ENCODE measurements at places on chromosomes 6 and 20. TPM values are rescaled to one million over a fixed set of nuclear protein-coding genes. Genes with fewer than 3 reads are reported as not detected.

PAX1 gene
- not detected for total RNA-seq

PLEKHG1 gene
- 5.3 TPM for total RNA-seq

DNA sequence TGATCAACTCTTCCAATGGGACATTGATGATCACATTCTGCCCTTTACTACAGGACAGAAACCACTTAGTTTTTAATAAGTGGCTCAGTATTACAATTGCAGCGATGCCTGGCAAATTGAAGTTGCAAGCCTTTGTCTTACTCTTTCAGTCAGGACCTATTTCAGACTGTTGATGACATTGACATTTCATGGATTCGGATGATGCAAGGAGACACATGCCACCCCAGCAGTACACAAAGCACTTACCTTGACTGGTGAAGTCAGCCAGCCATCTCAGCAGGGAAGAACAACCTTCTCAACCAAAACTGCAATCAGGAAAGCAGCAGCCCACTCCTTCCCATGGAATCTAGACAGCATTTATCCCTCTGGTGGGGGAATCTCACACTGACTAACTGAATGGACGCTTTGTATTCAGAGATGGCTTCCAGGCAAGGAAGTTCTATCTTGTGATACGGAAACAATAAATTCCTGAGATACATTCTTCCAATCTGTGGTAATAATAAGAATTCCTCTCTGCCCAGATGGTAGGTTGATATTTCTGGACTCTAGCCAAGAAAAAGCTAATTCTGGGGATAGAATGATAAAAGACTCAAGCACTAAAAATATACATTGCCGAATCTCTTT lies 24.8 kb downstream of the NFYA start:
- no peak overlapping the region for H3K4me3 ChIP-seq
- H3K27ac ChIP-seq: no peak overlapping the region
- peaks cover 15% of the 10 kb centered on the region for H3K4me1 ChIP-seq
- peaks cover 13% of the 10 kb centered on the region for H3K36me3 ChIP-seq
- DNase-seq: no peak
- H3K27me3 ChIP-seq: no peaks in the 10 kb centered on the region

DNA sequence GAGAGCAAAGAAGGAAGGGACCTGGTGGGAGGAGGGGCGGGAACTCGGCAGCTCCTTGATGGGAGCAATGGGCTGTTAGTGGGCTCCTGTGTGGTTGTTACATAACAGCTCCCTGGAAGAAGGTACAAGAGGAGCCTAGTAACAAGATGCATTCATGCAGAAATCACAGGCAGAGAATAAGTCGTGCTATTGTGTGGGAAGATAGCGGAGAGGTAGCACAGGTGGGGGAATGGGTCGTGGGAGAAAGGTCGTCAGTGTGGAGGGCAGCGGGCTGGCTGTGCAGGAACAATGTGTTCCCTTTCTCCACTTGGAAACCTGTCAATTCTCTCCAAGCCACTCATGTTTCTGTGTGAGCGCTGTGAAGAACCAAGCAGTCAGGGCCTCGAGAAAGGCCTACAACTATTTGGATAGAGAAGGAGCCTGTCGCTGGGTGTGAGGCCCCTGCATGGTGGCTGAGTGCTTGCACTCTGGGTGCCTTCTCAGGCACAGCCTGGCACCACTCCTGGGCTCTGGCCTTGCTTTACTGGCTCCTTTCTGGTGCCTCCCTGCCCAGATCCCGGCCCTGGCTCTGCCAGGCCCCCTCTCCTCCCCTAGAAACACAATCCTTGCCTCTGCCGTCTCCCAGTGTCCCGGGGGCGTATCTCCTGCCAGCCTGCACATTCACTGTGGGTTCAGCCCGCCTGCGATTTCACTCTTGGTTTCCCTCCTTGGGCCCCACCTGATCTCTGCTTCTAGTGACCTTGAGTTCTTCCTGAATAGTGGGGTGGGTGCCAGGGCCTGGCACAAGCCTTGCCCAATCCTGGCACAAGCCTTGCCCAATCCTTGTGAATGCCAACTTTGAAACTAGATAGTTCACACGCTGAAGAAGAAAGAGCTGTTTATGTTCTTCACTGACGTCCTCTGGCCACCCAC lies 7.4 kb upstream of the FGD2 start:
- peaks cover 5% of the 10 kb centered on the region for H3K27me3 ChIP-seq
- H3K27ac ChIP-seq: no peak overlapping the region
- no peak overlapping the region for H3K4me3 ChIP-seq
- no peaks in the 10 kb centered on the region for H3K4me1 ChIP-seq
- DNase-seq: no peak
- H3K36me3 ChIP-seq: no peaks in the 10 kb centered on the region

DNA sequence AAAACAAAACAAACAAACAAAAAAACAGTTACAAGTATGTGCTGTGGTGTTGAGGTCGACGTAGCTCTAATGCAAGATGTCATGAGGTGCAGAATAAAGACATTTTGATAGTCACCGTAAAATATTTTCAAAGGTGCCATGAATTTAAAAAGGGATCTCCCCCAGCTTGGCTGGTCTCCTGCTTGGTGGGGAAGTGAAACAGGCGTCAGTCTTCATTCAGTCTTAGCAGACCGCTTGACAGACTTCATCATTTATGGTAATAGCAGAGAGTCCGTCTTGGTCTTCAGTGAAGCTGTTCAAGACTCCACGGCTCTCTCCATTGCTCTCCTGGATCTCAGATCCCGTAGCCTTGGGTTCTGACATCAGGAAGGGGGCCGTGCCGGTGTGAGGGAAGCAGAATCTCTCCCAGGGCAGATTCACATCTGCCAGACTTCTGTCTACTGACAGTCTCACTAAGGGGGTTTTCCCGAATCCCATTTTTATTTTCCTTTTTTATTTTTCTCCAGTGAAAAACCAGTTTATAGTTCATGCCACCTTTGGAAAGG lies 1.6 kb downstream of the SLC24A3 start:
- H3K27ac ChIP-seq: no peak overlapping the region
- peaks cover 3% of the 10 kb centered on the region for H3K4me1 ChIP-seq
- H3K36me3 ChIP-seq: no peaks in the 10 kb centered on the region
- DNase-seq: no peak

DNA sequence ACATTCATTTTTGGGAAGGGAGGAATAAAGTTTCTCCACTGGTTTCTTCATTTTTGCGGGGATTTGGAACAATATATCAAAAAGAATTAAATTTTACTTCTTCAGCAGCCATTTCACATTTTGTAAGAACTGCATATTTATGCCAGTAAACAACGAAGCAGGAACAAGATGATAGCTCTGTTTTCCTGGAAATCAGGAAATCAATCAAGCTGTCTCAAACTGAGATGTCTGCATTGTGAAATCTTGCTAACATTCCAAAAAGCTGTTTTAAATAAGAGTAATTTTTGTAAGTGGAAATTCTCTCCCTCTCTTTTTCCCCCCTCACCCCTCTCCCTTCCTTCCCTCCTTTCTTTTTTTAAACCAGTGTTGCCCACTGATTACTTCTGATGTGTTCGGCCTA lies 20.0 kb downstream of the MAPK13 start:
- H3K4me1 ChIP-seq: peaks cover 10% of the 10 kb centered on the region
- DNase-seq: no peak
- H3K36me3 ChIP-seq: peaks cover 26% of the 10 kb centered on the region
- H3K27ac ChIP-seq: no peak overlapping the region
- no peak overlapping the region for H3K4me3 ChIP-seq
